Activated CD4-positive, alpha-beta T cell treated with anti-CD3 and anti-CD28 coated beads for 36 hours (primary cell): ENCODE measurements at places on chromosomes 11 and 22. TPM values are rescaled to one million over a fixed set of nuclear protein-coding genes. Genes with fewer than 3 reads are reported as not detected.

DNA sequence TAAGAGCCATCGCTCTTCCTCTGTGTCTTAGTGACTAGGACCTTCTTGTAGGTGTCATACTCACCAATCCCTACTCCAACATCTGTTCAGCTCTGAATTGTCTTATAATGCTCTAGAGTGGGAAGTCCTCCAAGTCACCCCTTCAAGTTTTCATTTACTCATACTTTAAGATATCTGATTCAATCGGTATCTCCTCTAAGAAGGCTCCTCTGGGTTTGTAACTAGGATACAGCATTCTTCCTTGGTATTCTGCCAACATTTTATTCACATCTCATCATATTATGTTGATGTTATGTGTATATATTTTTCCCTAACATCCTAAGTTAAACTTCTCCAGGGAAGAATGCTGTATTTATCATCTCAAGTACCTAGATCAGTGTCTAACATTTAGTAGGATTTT is 662.1 kb downstream of the NTM start:
- no peak for DNase-seq
- no peak overlapping the region for H3K27ac ChIP-seq
- no peak overlapping the region for H3K4me3 ChIP-seq
- H3K36me3 ChIP-seq = no peaks in the 10 kb centered on the region
- H3K27me3 ChIP-seq = no peaks in the 10 kb centered on the region

DNA sequence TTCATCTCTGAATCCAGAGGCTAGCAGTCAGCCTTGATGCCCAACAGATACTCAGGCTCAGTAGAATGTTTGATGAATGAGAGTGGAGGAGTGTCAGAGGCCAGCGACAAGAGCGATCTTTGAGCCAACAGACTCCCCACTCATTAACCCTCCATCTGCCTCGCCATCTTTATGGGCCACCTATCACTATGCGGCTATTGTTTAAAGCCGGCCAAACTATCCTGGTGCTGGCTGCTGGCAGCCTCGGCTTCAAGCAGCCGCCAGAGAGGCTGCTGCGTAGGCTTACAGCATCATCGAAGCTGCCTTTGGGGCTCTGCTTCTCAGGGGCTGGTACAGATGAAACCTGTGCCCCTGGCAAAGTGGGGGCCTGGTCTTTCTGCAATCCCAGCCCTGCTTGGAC is 525.6 kb downstream of the INSC start:
- no peaks in the 10 kb centered on the region for H3K4me1 ChIP-seq
- no peak overlapping the region for H3K4me3 ChIP-seq
- peaks cover 20% of the 10 kb centered on the region for H3K27me3 ChIP-seq
- no peaks in the 10 kb centered on the region for H3K36me3 ChIP-seq

DNA sequence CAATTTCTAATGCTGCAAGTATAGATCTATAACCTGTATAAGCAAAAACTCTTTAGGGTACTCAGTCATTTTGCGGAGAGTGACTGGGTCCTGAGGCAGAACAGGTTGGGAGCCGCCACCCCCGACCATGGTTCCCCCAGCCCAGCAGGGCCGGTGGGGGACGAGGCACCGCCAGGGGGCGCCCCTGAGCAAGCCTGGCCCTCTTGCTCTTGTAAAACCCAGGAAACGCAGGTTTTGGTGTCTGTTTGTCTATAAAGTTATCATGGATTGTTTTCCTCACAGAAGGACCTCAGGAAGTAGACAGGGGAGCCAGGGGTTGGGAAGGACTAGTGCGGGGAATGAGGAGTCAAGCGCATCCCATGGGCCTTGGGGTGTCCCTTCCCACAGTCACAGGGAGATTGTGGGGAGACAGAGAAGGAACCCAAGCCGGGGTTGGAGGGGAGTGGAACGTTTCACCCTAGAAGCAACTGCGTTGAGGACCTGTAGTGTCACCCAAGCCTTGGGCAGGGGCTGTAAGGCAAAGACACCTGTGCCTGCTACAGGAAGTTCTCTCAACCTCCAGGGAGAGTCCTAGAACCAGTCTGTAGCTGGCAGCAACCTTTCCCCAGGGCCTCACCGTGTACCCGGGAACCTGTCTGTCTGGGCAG is 26.4 kb downstream of the KCTD17 start:
- peak; percentile 94 for DNase-seq
- peaks cover 4% of the 10 kb centered on the region for H3K36me3 ChIP-seq
- H3K4me3 ChIP-seq = no peak overlapping the region
- peak overlapping the region; percentile 94 for H3K27ac ChIP-seq
- peaks cover 10% of the 10 kb centered on the region for H3K27me3 ChIP-seq

GRCh38 chr22:30004101-30004500 is 76.2 kb upstream of the HORMAD2 start:
- H3K4me1 ChIP-seq = peaks cover 5% of the 10 kb centered on the region
- no peak overlapping the region for H3K4me3 ChIP-seq
- peaks cover 12% of the 10 kb centered on the region for H3K36me3 ChIP-seq

GRCh38 chr22:39661842-39662685 is 91.5 kb downstream of the CACNA1I start:
- DNase-seq = peak; percentile 92
- H3K4me1 ChIP-seq = peaks cover 47% of the 10 kb centered on the region
- no peaks in the 10 kb centered on the region for H3K36me3 ChIP-seq

The UBE4A gene
- 50.7 TPM for total RNA-seq

DNA sequence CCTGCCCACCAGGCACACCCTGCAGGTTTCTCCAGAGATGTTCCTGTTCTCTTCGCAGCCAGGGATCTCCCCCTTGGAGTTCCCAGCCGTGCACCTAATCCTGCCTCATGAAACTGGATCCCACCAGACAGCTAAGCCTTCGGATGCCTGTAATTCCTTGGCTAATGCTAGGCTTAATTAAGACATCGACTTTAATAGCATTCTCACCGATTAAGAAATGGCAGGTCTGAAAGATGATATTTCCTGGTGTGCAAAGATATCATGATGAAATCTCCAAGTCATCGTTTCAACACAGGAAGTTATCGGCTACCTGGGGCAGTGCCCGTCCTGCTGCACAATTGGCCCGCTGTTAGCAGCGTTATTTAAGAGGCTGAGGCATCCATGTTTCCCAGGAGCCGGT is 41.5 kb upstream of the CCND1 start:
- H3K27ac ChIP-seq = no peak overlapping the region
- H3K4me1 ChIP-seq = no peaks in the 10 kb centered on the region
- no peak overlapping the region for H3K4me3 ChIP-seq
- H3K36me3 ChIP-seq = no peaks in the 10 kb centered on the region
- no peak for DNase-seq

DNA sequence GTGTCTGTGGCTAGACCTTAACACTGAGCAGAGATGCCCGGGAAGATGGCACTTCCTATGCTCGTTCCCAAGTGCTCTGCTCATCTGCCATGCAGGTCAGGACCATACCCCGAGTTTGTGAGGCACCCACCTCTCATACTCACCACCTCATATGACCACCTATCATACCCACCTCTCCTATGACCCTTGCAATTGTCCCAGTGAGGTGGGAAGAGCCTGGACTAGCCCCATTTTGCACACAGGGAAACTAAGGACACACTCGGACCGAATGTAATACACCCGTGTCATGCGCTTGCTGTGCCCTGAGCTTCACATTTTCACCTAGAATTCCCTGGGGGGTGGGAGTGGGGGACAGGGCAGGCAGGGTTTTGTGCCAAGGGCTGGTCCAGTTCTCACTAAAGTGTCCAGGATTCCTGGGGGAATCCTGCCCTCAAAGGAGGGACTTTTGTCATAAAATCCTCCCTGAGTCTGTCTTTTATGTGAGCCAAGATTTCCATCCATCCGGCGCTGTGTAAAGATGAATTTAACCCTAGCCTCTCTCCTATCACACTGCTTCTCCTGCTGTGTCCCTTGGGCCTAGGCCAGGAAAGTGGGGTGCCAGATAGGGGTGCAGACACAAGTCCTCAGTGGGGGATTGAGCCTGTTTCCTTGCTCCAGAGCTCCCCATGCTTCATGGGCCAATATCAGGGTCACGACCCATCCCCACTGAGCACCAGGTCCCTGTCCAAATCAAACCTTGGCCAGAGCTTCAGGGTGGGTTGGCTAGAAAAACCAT is 20.0 kb downstream of the TPBGL start:
- peak; percentile 5 for DNase-seq
- H3K4me1 ChIP-seq = peaks cover 41% of the 10 kb centered on the region
- no peaks in the 10 kb centered on the region for H3K27me3 ChIP-seq
- H3K27ac ChIP-seq = no peak overlapping the region
- H3K36me3 ChIP-seq = no peaks in the 10 kb centered on the region

- no peak overlapping the region for H3K4me3 ChIP-seq
- H3K4me1 ChIP-seq = peaks cover 17% of the 10 kb centered on the region
- no peaks in the 10 kb centered on the region for H3K36me3 ChIP-seq
- no peak for DNase-seq
Measured at GRCh38 chr11:118933486-118933885, 7.8 kb upstream of the BCL9L start.

DNA sequence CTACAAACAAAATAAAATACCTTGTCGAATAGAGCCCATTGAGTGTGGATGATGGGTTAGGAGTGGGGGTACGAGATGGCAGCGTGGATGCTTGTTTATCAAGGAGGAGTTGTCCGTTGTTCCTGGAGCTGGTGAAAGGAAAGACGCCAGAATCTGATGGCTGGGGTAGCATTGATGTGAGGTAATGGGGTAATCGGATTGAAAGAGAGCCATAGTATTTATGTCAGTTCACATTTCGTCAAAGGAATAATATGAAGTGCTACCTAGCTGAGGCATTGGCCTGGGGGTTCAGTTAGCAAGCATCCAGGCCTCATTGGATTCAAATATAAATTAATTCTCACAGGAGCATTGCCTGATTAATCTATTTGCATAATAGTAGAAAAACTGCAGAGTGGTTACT is 16.9 kb upstream of the DBX1 start:
- H3K4me3 ChIP-seq = no peak overlapping the region
- H3K27me3 ChIP-seq = peaks cover 41% of the 10 kb centered on the region
- no peaks in the 10 kb centered on the region for H3K4me1 ChIP-seq

GRCh38 chr11:45884596-45885185 is 760 bp upstream of the MAPK8IP1 start:
- no peak overlapping the region for H3K27ac ChIP-seq
- peaks cover 3% of the 10 kb centered on the region for H3K27me3 ChIP-seq
- peak overlapping the region; percentile 66 for H3K4me3 ChIP-seq
- DNase-seq = no peak
- H3K36me3 ChIP-seq = peaks cover 20% of the 10 kb centered on the region

GRCh38 chr11:115462004-115462541 is 42.1 kb downstream of the CADM1 start:
- no peak for DNase-seq
- H3K36me3 ChIP-seq = no peaks in the 10 kb centered on the region
- no peaks in the 10 kb centered on the region for H3K4me1 ChIP-seq
- no peak overlapping the region for H3K4me3 ChIP-seq
- H3K27me3 ChIP-seq = no peaks in the 10 kb centered on the region
- H3K27ac ChIP-seq = no peak overlapping the region

The TIMP3 gene
- total RNA-seq = not detected

- peak overlapping the region; percentile 73 for H3K27ac ChIP-seq
- H3K27me3 ChIP-seq = no peaks in the 10 kb centered on the region
- H3K4me1 ChIP-seq = peaks cover 32% of the 10 kb centered on the region
- peak; percentile 36 for DNase-seq
- H3K4me3 ChIP-seq = peak overlapping the region; percentile 86
Measured at GRCh38 chr11:78140392-78141077, 1.1 kb upstream of the ALG8 start.

- H3K36me3 ChIP-seq = peaks cover 13% of the 10 kb centered on the region
- H3K4me3 ChIP-seq = no peak overlapping the region
- DNase-seq = no peak
- H3K4me1 ChIP-seq = peaks cover 2% of the 10 kb centered on the region
- no peak overlapping the region for H3K27ac ChIP-seq
- no peaks in the 10 kb centered on the region for H3K27me3 ChIP-seq
Measured at GRCh38 chr11:43845816-43846215, 34.8 kb upstream of the ALKBH3 start.

DNA sequence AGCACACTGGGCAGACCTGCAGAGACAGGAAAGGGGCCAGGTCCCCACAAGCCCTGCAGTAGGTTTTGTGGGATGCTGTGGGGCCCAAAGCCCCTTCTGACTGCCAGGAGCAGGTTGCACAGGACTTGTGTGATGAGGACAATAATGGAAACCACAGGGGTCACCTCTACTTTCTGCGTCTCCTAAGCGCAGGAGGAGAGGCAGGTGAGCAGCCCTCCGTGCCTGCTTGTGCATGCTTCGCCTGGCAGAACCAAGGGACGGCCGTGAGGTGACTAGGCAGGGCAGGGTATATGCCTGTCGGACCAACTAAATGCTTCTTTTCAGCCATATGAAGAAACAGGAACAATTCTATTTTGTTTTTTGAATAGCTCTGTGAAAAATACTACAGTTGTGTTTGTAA is 77.9 kb upstream of the PITPNB start:
- H3K27ac ChIP-seq = no peak overlapping the region
- H3K36me3 ChIP-seq = no peaks in the 10 kb centered on the region
- H3K4me1 ChIP-seq = no peaks in the 10 kb centered on the region
- H3K4me3 ChIP-seq = no peak overlapping the region

- H3K4me3 ChIP-seq = no peak overlapping the region
- H3K4me1 ChIP-seq = no peaks in the 10 kb centered on the region
- H3K27ac ChIP-seq = no peak overlapping the region
- peaks cover 3% of the 10 kb centered on the region for H3K27me3 ChIP-seq
Measured at GRCh38 chr11:94330789-94331188, 26.4 kb downstream of the IZUMO1R start.

The NLRP6 gene
- 0.32 TPM for total RNA-seq
